ENCODE measurements at places on chromosomes 3 and 15.

GRCh38 chr15:81888748-81889484 is 156.9 kb downstream of the MEX3B start:
- no peak for DNase-seq

DNA sequence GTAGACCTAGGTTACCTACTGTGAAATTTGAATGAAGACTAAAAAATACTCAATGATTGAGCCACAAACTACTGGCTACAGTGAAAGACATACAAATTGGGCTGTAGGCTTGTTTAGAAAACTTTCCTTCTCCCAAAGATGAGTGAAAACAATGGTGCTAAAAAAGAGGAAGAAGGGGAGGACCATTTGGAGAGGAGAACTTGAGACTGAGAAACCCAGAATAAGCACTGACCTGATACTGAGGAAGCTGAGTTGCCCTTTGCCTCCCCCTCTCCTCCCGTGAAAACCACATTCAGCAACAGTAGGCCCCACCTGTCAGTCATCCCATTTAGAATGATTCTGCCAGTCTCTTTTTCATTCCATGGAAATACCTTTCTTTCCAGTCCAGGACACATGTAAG is 484.0 kb upstream of the TGFBR2 start:
- no peak for DNase-seq

DNA sequence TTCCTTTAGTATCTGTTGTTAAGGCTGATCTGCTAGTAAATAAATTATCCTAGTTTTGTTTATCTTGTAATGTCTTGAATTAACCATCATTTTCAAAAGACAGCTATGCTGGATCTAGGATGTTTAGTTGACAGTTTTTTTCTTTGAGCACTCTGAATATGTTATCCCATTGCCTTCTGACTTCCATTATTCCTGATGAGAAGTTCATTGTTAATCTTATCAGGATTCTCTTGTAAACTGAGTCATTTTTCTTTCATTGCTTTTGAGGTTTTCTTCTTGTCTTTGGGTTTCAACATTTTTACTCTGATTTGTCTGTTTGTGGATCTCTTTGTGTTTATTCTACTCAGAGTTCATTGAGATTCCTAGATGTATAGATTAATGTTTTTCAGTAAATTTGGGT is 157.7 kb downstream of the WNT7A start:
- DNase-seq: no peak

DNA sequence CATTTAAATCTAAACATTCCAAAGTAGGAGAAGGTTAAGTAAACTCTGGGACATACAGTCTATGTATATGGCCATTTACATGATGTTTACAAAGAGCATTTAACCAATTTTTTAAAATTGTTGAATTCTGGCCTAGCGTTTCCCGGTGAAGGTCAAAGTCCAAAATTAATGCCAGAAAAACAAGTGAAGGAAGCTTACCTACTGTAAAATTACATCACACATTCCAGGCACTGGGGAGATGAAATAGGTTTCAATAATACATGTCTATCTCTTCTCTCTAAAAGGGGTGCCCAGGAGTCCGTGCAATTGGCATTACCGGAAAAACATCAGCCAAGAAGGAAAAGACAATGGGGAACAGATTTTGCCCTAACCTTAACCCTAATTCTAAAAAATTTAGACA is 358.8 kb downstream of the VPS13C start:
- DNase-seq: no peak

- peak; percentile 45 for DNase-seq
Observed at GRCh38 chr15:33994005-33994615, 25.8 kb downstream of the CHRM5 start.

DNA sequence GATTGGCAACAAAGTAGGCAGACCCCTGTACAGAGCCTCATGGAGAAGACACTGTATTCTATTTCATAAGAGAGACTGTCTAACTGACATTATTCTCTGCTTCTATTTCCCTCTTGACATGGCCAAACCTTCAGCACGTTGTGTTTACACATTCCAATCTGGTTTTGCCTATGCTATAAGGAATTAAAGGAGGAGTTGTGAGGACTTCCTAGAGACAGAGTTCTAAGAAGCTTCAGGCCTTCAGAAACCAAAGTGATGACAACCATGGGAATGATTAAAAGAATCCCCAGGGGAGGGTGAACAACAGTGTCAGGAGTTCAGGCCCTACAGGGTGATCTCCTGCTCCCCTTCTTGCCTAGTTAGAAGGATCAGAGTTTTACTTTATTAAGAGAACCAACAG is 44.9 kb upstream of the CAPN7 start:
- peak; percentile 7 for DNase-seq

- DNase-seq: no peak
Observed at GRCh38 chr3:69203631-69204314, 81.4 kb upstream of the LMOD3 start.

DNA sequence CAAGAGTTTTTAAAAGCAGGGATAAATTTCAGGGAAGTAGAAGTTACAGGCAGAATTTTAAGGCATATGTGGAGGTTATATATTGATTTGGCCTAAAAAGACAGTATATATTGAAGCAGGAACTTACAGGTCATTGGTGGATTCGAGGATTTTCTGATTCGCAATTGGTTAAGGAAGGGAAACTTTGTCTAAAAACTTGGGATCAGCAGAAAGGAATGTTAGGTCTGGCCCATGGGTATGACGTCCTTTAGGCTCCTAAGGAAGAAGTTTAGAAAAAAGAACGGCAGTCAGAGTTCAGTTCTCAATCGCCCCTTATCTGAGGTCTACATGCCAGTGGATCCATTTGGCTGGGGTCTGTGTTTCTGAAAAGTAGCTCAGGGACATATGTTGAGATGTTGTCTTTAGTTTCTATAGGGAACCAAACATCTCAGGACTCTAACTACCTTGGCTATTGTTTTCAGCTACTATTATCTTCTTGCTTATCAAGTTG is 33.2 kb upstream of the ACP3 start:
- peak; percentile 16 for DNase-seq

GRCh38 chr15:48225771-48226170 is 19.7 kb downstream of the SLC12A1 start:
- DNase-seq: no peak

GRCh38 chr3:110767838-110768237 is 303.8 kb upstream of the NECTIN3 start:
- DNase-seq: no peak

DNA sequence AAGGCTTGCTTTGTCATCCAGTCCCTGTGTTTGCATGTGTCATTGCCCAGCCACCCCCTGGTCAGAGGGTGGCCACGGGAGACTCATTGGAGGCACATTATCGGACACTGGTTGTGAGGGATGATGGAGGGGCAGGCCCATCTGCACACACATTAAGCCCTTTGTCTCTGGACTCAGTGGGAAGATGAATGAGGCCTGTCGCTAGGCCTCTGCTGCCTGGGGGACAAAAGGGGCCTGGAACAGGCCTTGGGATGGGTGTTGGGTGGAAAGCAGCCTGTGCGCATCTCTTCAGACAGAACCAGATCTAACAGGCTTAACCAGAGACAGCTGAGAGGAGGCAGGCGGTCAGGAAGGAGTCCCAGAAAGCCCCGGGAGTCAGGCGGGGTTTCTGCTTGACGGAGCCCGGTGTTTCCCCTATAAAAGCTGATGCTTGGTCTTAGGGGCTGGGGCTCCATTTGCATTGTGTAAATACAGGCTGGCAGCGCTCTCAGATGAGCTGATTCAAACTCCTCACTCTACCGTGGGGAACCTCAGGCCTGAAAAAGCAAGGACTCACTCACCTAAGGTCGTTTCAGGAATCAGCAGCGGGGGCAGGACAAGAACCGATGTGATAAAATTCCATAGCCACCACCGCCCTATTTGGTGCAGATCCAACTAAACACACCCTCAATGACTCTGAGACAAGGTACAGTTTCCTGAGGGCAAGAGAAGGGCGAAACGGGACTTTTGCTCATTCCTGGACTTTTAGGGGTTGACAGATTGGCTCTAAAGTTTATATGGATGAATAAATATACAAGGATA is 17.1 kb upstream of the SKIC8 start:
- no peak for DNase-seq

GRCh38 chr15:74193299-74193718 is 9.3 kb downstream of the STRA6 start:
- peak; percentile 93 for DNase-seq

DNA sequence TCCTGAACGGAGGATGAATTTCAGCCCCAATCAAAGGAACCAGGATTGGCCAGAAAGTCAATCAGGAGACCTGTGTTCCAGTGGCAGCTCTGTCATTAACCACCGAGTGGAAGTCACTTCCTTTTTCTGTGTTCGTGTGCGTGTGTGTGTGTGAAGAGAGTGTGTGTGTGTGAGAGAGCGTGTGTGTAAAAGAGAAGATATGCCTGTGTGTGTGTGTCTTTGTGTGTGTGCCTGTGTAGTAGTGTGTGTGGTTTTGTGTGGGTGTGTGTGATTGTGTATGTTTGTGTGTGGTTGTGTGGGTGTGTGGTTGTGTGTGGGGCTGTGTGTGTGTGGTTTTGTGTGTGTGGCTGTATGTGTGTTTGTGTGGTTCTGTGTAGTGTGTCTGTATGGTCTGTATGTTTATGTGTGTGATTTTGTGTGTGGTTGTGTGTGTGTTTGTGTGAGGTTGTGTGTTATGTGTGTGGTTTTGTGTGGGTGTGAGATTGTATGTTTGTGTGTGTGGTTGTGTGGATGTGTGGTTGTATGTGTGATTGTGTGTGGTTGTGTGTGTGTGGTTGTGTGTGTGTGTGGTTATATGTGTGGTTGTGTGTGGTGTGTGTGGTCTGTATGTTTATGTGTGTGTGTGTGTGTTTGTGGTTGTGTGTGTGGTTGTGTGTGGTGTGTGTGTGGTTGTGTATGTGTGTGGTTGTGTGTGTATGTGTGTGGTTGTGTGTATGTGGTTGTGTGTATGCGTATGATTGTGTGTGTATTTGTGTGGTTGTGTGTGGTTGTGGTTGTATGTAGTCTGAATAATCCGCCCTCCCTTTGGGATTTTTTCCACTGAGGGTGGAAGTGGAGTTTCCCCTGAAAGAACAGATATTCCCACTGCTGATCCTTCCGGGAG is 314.4 kb downstream of the SHQ1 start:
- no peak for DNase-seq

GRCh38 chr3:152183473-152183872 is 85.3 kb upstream of the MBNL1 start:
- peak; percentile 43 for DNase-seq

- DNase-seq: peak; percentile 83
Observed at GRCh38 chr3:146065573-146066006, 95.4 kb downstream of the PLOD2 start.

GRCh38 chr3:156834962-156835535 is 8.9 kb downstream of the LEKR1 start:
- no peak for DNase-seq

- DNase-seq: no peak
Observed at GRCh38 chr3:22858486-22858885, 344.6 kb upstream of the UBE2E2 start.

GRCh38 chr3:156323466-156323865 is 203.1 kb downstream of the KCNAB1 start:
- DNase-seq: peak; percentile 54

GRCh38 chr3:180538493-180538892 is 63.5 kb upstream of the TTC14 start:
- no peak for DNase-seq

- DNase-seq: peak; percentile 95
Observed at GRCh38 chr3:192481638-192482037, 245.7 kb downstream of the FGF12 start.

- peak; percentile 39 for DNase-seq
Observed at GRCh38 chr3:30435861-30436331, 170.5 kb upstream of the TGFBR2 start.

DNA sequence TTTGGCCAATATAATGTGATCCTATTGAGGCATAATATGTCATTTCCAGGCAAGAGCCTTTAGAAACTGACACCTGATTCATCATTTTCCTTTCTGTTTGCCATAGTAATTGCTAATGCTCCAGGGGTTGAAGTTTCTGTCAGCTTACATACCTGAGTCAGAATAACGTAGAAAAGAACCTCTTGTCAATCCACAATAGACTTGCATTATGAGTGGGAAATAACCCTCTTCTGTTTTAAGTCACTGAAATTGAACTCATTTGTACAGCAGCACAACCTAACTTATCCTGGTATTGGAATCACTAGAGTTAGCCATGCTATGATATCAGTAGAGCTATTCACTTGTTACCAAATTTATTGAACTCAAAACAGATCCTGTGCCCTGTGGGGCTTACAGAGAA is 101.7 kb upstream of the TP63 start:
- DNase-seq: no peak

DNA sequence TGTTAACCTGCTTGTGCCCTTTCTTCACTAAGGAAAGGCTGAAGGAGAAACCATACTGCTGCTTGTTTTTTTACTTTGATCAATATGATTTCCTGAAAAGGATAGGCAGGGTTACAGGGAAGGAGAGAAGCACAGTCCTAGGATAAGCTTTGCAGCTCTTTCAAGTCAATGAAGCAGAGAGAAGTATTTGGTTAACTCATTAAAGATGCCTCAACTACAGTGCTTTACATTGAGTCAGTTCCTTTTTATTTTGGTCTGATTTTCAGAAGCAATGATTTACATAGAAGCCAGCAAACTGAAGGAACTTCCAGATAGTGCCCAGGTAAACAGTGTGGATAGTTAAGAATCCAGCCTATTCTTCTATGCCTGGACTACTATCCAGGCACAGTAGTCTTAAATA is 64.8 kb downstream of the ARIH1 start:
- no peak for DNase-seq

DNA sequence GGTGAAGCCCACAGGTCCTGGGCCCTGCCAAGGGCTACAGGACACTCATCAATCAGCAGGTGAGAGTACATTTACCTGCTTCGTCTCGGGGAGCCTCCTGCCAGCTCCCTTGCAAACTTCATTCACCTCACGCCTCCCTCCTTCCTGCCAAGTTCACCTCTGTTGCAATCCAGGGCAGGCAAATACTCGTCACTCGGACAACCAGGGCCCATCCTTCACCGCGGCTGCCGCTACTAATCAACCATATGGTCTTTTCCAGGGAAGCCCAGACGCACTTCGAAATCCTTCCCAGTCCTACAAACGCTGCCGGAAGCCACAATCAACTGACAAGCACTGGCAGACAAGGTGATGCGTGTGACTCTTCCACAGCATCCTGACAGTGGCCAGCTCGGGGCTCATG is 200.7 kb upstream of the NSMCE3 start:
- DNase-seq: no peak

DNA sequence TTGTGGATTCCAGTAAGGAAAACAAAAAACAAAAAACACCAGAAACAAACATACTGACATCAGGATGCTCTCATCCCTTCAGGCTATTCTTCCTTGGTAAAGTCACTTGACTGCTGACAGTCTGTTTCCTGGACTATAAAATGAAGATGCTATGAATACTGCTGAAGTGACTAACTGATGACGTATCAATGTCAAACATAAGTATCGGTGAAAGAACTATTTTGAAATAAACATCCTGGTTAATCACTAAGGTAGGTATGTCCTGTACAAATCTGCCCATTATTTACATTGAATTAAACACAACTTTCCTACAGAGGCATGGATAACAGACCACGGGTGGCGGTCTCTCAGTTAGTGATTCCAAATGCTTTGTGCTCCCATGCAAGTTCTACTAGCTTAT is 45.9 kb downstream of the CHAC1 start:
- peak; percentile 85 for DNase-seq

GRCh38 chr3:195535293-195535692 is 7.8 kb downstream of the PPP1R2 start:
- no peak for DNase-seq

- DNase-seq: no peak
Observed at GRCh38 chr3:140842984-140843649, 98.5 kb upstream of the SLC25A36 start.
